ENCODE measurements at places on chromosomes 1 and 21.

- no peak for DNase-seq
Measured at GRCh38 chr1:243595527-243596210, 254.4 kb downstream of the AKT3 start.

- no peak for DNase-seq
Measured at GRCh38 chr1:60227601-60228000, 154.0 kb upstream of the C1orf87 start.

- DNase-seq = no peak
Measured at GRCh38 chr1:19938472-19938871, 15.1 kb upstream of the PLA2G2E start.

DNA sequence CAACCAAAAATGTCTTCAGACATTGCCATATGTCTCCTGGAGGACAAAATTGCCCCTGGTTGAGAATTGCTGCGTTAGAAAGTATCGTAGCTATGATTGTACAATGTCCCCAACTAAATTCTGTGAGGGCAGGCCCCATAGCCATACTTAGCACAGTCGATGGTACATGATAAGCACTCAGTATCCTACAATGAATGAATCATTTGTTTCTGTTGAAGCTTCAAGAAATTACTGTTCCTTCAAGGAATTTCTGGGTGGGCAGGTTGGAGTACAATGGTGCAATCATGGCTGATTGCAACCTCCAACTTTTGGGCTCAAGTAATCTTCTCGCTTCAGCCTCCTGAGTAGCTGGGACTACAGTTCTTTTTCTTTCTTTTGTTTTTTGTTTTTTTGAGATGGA lies 4.7 kb downstream of the CAP1 start:
- no peak for DNase-seq

GRCh38 chr21:42495765-42496119 lies 282 bp downstream of the RSPH1 start:
- DNase-seq = no peak

Data from NCI-H2081 treated with DMSO at 0.1 percent for 48 hours (cell line).